NCI-H226 (cell line): ENCODE measurements at places on chromosomes 1 and 21.
A peak's percentile ranks its signal among the peaks of the same experiment; 100 is the strongest.

DNA sequence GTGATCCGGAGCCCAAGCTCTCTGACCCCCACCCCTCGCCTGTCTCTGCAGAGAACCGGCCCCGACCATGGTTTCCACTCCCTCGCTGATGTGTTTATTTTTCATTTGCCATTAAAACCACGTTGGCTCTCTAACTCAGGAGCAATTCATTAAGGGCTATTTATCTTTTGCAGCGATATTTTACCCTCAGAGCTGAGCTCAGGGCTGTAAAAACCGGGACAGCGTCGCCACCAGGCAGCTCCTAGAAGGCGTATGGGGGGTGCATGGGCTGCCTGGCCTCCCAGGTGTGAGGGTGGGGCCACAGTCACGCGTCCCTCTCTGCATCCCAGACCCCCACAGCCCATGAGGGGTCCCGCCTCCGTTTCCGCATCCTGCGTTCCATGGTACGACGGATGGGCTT is 71.4 kb downstream of the PRDM16 start:
- DNase-seq, result no peak

DNA sequence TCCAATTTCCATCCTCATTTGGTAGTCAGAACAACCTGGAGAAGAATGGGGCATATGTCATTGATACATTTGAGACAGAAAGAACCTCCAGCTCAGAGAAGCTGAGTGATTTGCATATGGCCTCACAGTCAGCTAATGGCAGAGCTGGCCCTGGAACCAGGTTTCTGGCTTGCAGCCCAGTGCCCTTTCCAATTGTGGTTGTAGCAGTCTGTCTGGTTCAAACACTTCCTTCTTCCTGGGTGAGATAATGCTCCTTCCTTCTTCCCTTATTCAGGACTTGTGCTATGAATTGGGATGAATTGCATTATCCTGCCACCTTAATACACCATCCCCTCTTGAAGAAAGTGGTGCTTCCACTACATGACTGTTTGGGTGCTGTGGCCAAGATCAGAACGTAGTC is 24.2 kb downstream of the SLC5A9 start:
- no peak for DNase-seq

- peak; percentile 100 for DNase-seq
Measured at GRCh38 chr1:110003747-110004428, 19.3 kb downstream of the AHCYL1 start.

GRCh38 chr1:46675549-46676314 is 4.1 kb downstream of the TEX38 start:
- DNase-seq, result no peak

- no peak for DNase-seq
Measured at GRCh38 chr1:248404024-248404423, 1.2 kb downstream of the OR2T1 start.

- DNase-seq, result no peak
Measured at GRCh38 chr1:4093856-4094565, 193.9 kb upstream of the C1orf174 start.

DNA sequence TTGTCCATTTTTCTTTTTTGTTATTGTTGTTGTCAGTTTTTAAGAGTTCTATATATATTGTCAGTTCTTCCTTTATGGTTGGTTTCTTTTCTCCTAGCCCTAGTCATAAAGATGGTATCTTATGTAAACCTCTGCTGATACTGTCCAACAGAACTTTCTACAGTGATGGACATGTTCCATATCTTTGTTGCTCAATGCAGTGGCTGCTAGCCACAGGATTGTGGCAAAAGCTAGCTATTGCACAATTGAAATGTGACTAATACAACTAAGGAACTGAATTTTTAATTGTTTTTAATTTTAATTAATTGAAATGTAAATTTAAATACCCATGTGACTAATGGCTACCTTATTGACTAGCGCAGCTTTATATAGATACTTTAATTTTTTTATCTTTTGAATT is 411.8 kb upstream of the PTBP2 start:
- DNase-seq, result peak; percentile 85

DNA sequence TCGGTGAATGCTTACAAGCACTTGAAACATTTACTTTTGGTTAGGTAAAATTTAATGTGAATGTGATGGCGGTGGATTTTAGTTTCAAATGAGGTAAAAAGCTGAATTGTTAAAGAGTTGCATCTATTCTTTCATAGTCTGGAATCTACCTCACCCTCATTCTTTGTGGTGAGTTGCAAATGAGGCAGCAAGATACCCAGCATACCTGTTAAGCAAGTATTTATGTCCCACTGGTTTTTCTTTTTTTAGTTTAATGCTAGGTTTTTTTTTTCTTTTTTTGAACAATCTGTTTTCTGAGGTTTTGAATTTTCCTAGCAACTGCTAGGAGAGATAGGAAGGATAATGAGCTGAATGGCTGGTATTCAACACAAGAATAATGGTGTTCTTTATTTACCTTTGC is 127.9 kb upstream of the CACYBP start:
- no peak for DNase-seq

GRCh38 chr1:59678493-59679228 is 136.1 kb upstream of the HOOK1 start:
- peak; percentile 99 for DNase-seq

- DNase-seq, result peak; percentile 39
Measured at GRCh38 chr1:109984190-109984455, 442 bp upstream of the AHCYL1 start.

DNA sequence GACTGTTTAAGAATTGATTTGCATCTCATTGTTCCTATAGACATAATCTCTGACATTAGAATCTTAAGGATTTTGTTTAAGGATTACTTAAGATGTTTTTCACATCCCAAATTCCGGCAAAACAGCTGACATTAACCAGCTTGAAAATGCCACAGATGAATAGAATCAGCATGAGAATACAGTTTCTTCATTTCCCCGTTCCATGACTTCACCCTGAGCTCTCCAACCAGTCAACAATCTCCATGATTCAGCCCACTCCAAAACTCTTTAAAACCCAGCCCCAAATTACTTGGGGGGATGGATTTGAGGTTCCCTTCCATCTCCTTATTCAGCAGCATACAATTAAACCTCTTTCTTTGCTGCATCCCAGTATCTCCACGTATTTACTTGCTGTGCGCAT is 201.0 kb downstream of the LYPLAL1 start:
- no peak for DNase-seq

- no peak for DNase-seq
Measured at GRCh38 chr1:30844631-30845030, 63.9 kb downstream of the SDC3 start.

- no peak for DNase-seq
Measured at GRCh38 chr1:116104667-116105066, 6.5 kb upstream of the MAB21L3 start.

GRCh38 chr1:84492726-84493125 is 13.5 kb upstream of the SPATA1 start:
- DNase-seq, result no peak

DNA sequence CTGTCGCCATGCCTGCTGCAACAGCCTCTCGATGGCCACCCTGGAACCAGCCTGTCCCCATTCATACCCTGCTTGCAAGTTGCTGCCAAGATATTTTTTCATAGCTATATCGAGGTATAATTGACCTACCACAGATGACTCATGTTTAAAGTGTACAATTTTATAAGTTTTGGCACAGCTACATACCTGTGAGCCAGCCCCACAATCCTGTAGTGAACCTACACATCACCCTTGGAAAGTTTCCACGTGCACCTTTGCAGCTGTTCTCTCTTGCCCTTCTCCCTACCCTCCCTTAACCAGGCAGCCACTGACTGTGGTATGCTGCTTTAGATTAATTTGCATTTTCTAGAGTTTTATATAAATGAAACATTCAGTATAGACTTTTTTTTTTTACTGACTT is 23.0 kb upstream of the KCNJ6 start:
- DNase-seq, result no peak

- no peak for DNase-seq
Measured at GRCh38 chr21:21001591-21002100, 3.4 kb downstream of the NCAM2 start.

- DNase-seq, result no peak
Measured at GRCh38 chr1:115065021-115065420, 24.3 kb downstream of the TSPAN2 start.

DNA sequence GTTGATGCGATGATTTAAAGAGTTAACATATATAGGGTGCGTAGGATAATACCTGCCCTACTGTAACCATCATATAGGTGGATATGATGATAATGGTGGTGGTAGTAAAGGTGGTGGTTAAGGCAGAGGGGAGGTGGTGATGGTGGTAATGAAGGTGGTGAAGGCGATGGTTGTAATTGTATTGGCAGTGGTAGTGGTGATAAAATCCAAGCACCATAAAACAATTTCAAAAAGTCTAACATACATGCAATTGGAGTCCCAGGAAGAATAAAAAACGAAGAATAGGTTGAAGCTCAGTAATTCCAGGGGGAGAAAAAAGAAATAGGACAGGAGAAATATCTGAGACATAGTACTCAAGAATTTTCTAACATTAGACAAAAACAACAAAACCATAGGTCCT is 27.3 kb upstream of the RAB4A start:
- no peak for DNase-seq

DNA sequence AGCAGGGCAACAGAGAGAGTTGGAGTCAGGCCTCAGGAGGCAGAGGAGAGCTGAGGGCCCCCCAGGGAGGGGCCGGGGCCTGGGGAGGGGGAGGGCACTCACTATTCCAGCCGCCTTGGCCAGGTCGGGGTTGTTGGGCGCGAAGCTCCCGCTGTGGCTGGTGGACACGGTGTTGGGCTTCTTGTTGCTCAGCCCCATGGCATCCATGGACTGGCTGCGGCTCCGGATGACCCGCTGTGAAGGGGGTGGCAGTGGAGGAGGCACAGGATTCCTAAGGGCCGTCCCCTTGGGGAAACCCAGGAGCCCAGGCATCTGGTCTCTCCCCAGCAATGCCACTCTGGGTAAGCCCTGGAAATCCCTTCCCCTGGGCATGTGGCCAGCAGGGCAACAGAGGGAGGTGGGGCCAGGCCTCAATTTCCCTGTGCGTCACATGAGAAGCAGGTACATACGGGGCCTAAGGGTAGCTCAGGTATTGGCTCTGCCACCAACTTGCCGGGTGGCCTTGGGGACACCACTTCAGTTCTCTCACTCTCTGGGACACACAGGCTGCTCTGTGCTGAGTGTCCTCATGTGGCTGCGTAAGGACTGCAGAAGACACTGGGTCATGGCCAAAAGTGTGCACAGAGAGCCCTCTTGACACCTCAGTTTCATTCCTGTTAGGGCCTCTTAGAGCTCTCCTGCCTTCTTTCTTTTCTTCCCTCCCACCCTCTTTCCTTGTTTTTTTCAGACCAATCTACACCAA is 63.0 kb downstream of the RAP1GAP start:
- no peak for DNase-seq

- no peak for DNase-seq
Measured at GRCh38 chr1:107914119-107914765, 50.7 kb downstream of the VAV3 start.

DNA sequence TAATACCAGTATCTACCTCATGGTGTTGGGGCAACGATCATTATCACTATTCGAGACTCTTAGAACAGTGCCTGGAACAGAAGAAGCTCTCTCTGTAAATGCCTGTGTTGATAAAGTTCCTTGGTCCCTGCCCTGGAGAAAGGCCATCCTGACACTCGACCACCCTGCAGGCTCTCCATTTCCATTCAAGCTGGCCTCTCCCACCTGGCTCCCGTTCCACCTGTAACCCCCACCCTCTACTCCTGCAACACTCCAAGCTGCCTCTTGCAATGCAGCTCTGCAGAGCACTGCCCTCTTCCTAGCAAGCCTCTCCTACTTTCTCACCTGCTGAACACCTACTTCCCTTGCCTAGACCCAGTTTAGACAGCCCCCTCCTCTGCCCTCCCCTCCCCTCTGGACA is 6.1 kb downstream of the SPOCD1 start:
- no peak for DNase-seq

DNA sequence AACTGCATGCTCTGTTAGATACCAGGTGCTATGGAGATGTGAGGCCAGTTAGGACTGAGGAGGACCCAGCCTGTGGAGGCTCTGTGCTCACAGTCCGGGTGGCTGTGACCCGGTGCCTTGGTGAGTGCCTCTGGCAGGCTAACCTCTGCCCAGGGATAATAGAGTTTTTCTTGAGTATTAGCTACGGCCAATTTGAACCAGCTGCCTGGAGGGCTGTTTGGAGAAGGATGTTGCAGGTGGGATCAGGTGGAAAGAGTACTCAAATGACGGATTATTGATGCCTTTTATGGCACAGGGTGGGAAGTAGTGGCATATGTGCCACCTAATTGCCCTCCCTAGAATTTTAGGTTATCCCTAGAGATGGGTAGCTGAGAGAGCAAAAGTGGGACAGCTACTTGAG is 182.7 kb downstream of the GRIK3 start:
- no peak for DNase-seq

DNA sequence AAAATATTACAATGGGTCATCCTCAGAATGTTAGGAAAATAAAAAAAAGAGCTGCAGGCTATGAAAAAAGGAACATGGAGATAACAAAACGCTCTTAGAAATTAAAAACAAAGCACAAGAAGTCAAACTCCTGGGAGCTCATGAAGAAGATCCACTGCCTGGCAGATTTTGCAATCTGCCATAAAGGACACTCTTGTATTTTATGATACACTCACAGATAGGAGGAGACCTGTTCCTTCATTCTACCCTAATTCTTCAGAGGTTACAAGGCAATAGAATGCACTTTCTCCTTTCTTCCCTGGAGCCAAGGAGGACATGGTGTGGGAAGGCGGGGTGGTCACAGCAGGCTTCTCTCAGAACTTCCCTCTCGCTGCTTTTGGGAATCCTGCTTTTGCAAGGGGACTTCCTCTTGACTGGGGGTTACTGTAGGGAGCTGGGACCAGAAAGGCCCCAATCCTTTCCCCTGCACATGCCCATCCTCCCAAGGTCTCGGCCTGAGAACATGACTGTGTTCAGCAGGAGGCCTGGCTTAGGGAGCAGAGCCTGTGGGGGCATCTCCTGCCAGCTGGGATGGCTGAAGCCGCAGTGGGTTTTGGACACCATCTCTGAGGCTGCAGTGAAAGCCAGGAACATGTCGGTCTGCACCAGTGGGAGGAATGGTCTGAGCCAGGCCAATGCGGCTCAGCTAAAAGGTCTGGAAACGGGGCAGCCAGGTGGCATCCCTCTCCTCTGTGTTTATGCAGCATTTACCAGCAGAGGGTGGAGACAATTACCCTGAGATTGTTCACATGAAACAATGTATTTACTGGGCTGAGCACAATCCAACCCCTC is 44.8 kb downstream of the GPR161 start:
- no peak for DNase-seq

GRCh38 chr1:58813361-58813760 is 29.5 kb upstream of the JUN start:
- DNase-seq, result no peak

DNA sequence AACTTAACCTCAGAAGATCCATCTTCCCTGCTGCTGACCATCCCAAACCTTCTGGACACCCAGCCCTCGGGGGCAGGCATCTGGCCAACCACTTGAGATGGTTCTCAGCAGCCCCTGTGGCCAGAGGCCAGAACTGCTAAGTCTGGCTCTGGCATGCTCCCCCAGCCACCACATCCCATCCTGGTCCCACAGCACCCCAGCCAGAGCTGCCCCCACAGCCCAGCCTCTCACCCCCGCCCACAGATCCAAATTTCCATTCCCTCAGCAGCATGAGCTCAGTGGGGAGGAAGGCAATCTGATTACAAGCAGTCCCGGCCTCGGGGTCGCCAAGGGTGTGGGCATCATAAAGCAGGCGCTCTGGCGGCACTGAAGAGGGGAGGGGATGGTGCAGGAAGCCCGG is 45.6 kb downstream of the GLIS1 start:
- no peak for DNase-seq

GRCh38 chr1:172513479-172513878 is 19.5 kb upstream of the SUCO start:
- DNase-seq, result peak; percentile 46
